ENCODE measurements at places on chromosomes 2 and 18. TPM values are rescaled to one million over a fixed set of nuclear protein-coding genes. Genes with fewer than 3 reads are reported as not detected.

DNA sequence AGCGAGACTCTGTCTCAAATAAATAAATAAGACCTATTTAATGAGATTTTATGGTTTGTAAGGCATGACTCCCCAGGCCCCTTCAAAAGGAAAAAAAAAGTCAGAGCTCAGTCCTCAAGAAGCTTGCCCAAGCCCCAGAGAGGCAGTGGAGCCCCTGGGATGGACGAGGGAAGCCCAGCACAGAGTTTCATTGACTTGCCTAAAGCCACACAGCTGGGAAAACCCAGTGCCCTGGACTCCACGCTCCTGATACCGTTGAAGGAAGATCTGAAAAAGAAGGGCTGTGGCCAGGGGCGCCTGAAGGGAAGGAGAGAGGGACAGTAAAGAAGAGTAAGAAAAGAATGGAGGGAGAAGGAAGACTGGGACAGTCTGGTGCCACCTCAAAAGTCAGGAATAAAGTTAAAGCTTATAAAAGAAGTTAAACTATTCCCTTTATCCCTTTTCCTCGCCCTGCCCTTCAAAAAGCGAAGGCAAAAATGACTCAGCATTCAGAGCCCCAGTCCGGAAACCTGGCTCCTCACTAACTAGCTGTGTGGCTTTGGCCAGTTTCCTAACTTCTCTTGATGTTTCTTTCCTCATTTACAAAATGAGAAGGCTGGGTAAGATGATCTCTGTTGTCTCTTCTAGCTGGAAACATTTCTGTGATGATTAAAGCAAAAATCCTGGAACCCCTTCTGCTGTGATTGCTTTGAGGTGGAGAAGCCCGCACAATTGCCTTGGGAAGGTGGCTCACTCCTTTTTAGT is 46.7 kb downstream of the LYPD1 start:
- no peak for DNase-seq

- DNase-seq, result no peak
Observed at GRCh38 chr18:78309924-78310323, 669.7 kb upstream of the SALL3 start.

IL18RAP gene
- total RNA-seq, result 3.5 TPM

DNA sequence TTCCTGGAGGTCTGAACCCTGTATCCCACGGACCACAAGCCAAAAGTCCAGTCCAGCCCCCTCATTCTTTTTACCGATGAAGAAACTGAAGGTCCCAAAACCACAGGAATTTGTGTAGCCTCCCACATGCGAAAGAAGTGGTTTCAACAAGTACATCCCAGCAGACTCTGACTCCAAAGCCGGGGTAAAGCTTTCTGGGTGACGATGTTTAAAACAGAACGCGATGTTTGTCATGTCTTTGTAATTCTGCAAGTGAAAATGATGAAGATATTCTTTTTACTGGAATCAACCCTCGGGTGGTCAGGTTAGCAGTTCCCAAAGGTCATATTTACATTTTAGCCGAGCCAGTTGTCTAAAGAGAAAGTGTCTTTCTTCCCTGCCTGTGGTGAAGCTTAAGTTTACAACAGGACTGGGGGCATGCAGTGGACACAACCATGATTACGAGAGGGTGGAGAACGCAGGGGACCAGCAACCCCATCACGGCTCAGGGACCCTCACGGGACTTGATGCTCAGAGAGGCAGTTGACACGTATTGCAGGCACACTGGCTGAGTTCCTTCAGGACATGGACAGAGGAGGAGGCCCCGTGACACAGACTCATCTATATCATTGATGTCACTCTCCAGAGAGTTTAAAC is 17.8 kb upstream of the TMEM131 start:
- DNase-seq, result no peak

CCDC195 gene
- not detected for total RNA-seq

DNA sequence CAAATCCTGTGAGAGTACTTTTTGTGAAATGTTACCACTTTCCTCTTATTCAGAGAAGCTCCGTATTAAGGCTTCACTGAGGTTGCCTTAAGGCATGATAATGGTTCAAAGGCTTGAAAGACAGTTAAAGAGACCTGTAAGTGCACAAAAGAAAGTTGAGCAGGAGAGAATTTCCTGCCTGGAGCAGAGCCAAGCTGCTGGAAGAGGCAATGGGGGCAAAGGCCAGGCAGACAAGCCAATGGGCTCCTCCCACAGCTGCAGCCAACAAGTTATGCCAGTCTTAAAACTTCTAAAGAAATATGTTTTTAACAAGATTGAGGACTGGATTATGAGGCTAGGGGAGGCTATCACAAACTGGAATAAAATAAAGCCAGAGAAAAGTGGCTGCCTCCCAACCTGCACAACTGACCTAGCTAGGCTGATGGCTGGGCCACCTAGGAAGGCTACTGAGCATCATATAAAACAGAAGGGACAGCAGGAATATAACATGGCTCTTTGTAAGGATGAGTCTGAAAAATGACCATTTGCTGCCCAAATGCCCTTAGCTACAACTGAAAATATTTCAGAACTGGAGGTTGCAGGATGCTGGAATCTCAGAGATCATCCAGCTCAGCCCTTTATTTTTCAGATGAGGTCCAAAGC is 2.1 kb downstream of the IL1B start:
- no peak for DNase-seq

- no peak for DNase-seq
Observed at GRCh38 chr18:34224423-34225217, at the start of gene NOL4. NOL4 (minus strand) TSS chr18:34224913; CDS start chr18:34223253, 1,660 bp downstream.

SALL3 gene
- not detected for total RNA-seq

DNA sequence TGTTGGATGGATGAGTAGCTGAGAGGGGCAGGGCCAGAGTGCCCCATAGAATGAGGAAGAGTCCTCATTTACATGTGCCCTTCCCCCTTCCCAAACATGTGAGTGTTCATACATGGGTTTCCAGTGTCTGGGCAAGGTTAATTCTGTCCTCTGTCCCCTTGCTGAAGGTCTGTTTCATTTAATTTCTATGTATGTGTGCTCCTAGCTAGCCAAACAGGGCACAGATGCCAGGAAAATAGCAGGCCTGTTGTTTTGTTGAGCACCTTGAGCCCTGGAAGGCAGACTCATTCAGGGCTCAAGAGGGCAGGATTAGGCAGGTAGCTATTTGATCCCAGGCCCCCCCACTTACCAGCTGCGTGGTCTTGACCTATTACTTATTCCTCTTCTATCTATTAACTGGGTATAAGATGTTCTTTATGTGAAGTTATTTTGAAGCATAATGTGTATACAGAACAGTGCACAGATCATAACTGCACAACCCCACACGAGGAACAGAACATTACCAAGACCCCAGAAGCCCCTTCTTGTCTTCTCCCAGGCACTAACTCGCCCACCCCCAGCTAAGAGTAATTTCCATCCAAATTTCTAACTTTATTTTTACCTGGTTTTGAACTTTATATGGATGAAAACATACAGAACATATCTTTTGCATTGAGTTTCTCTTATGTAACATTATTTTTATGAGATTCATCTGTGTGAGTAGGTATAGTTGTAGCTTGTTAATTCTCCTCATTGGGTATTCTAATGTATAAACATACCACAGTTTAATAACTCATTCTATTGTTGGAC is 164.3 kb downstream of the RPIA start:
- no peak for DNase-seq

Data from omental fat pad (tissue), 4 donors.